GM12878 (cell line): ENCODE measurements at places on chromosomes 13 and 19. TPM values are rescaled to one million over a fixed set of nuclear protein-coding genes. Genes with fewer than 3 reads are reported as not detected.

The CDX2 gene
- polyA plus RNA-seq, result not detected in 2 replicates

GRCh38 chr19:2097203-2097885, 629 bp downstream of the IZUMO4 start:
- no peak for DNase-seq

DNA sequence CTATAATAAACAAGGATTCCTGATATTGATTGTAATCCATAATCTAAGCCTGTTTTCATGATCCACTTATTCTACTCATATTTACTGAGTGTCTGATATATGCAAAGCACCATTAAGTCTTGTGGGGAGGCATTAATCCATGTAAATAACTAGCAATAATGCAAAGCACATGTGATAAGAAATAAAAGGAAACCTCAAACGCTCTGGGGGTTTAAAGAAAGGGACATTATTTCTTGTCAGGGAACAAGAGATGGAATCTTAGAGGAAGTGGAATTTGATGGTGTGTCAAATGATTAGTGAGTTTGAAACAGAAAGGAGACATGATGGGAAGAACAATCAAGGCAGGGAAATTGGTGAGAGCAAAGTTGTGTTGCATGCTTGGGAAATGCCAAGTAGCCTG, 57.4 kb upstream of the FLT1 start:
- DNase-seq, result no peak

The TSKS gene
- polyA plus RNA-seq, result not detected in 2 replicates

DNA sequence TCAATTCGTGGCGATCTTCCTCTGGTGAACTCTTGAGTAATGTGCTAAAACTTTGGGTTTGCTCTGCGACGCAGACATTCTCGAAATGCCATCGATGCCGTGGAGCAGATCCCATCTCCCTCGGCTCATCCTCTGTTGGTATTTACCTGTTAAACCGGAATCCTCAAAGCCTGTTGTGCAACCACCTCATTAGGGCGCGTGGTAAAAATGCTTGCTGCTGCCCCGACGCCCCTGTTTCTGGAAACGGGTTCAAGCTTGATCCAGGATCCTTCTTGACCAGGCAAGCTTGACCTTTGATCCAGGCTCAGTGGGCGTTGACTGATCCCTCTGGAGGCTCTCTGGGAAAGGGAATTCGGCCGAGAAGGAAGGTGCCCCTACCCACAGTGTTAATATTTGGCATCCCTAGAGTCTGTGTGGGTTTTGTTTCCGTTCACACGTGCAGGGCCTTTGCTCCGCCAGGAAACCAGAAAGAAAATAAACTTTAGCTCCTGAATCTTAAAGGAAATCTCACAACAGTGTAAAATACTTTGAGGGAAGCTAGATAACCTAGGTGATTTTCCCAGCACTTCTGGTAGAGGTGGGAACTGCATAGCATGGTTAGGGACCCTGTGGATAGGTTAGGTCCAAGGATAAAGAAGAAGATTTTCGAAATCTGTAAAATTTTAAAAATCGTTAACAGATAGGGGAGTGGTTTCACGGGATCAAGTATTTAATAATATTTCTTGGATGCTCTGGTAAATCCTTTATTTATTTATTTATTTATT, 1.1 kb downstream of the LSM14A start:
- DNase-seq, result no peak

- no peak for DNase-seq
These were observed 202.6 kb downstream of the TSHZ3 start for GRCh38 chr19:31146546-31147183.

GRCh38 chr13:18993884-18994660, 187.6 kb downstream of the TUBA3C start:
- no peak for DNase-seq

DNA sequence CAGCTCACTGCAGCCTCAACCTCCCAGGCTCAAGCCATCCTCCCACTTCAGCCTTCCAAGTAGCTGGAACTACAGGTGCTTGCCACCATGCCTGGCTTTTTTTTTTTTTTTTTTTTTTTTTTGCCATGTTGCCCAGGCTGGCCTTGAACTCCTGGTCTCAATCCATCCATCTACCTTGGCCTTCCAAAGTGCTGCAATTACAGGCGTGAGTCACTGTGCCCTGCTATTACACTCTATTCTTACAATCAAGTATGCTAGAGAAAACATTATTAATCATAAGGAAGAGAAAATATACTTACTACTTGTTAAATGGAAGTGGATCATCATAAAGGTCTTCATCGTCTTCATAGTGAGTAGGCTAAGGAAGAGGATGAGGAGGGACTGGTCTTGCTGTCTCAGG, 93.3 kb upstream of the DOCK9 start:
- no peak for DNase-seq

GRCh38 chr13:113129921-113130750, 7.5 kb downstream of the F10 start:
- DNase-seq, result no peak
